Mucosa of gallbladder (tissue), 1 donor: ENCODE measurements at places on chromosomes 1 and 21. TPM values are rescaled to one million over a fixed set of nuclear protein-coding genes. Genes with fewer than 3 reads are reported as not detected.

GRCh38 chr1:116515702-116516101 is 55.1 kb downstream of the CD58 start:
- DNase-seq = no peak

GRCh38 chr1:219928791-219929118 is 398 bp upstream of the SLC30A10 start:
- DNase-seq = no peak

DNA sequence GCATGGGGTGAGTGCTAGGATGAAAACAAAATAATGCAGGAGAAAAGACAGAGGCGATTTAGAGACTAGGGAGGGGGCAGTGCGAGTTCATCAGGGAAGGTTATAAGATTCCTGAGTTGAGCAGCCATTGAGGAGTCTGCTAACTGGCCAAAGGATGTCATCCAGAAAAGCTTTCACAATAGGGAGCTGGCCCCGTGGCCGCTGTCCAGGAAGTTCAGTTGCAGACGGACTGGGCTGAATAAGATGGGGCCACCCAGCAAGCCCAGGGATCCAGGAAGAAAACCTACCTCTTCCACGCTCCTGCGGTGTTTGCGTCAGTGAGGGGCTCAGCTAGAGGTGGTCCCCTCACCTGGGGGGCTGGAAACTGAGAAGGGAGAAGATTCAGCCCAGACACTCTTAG is 4.0 kb upstream of the PKP1 start:
- DNase-seq = no peak

GRCh38 chr1:55062801-55063576 is 23.6 kb downstream of the PCSK9 start:
- DNase-seq = no peak

Gene VSIG8
- not detected for total RNA-seq

Gene NIBAN1
- 129 TPM for total RNA-seq

DNA sequence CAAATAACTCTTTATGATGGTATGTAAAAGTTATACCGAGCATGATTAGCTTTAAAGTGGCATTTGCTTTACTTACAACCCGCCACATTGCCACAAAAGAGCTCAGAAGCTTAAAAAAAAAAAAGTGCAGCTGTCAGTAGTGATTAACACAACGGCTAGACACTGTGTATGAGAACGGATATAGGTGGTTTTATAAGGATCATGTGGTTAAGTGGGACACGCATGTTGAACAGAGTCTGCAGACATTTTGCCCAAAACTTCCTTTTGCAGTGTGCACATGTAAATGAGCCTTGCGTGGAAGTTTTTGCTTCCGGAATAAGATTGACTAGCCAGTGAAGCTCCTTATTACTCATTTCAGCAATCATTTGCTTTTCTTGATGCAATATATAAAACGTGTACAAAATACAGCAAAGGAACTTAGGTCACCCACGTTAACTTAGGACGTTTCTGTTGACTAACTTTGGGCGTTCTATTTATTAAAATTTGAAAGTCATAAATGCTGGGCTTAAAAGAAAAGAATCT is 58.7 kb upstream of the RGS1 start:
- DNase-seq = peak; percentile 45

Gene SPRR2B
- not detected for total RNA-seq

Gene MMEL1
- total RNA-seq = 22.9 TPM

Gene C1orf226
- 31.4 TPM for total RNA-seq

DNA sequence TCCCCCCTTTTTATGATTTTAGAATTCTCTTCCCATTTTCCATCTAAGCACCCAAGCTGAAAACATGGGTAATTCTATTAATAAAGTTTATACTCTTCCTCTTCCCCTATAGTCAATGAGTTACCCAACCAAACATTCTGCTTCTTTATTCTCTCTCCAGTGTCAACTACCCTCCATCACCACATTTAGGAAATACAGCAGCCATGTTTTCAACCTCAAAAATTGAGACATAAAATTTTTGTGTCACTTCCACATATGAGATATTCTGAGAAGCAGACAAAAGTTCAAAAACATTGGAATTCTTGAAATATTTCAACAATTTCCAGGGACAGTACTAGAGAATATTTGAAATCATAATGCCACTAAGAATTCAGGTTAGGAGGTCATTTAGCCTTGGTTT is 64.8 kb upstream of the ATP1A1 start:
- no peak for DNase-seq

Gene TYW3
- 14.2 TPM for total RNA-seq

DNA sequence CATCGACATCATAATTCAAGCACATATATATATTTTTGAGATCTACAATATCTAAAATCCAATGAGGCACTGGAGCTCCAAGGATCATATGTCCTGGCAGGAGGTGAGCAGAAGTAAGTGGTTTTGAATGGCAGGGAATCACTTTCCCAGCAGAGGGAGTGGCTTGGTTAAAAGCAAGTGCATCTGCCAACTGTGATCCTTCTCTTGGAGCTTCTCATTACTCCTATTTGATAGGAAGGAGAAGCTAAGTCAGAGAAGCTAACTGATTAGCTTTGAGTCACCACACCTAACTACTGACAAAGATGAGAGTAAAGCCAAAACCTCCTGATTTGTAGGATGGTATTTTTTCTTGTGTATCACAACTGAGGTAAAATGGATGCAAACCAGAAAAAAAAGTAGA is 55.0 kb downstream of the ALG14 start:
- no peak for DNase-seq

DNA sequence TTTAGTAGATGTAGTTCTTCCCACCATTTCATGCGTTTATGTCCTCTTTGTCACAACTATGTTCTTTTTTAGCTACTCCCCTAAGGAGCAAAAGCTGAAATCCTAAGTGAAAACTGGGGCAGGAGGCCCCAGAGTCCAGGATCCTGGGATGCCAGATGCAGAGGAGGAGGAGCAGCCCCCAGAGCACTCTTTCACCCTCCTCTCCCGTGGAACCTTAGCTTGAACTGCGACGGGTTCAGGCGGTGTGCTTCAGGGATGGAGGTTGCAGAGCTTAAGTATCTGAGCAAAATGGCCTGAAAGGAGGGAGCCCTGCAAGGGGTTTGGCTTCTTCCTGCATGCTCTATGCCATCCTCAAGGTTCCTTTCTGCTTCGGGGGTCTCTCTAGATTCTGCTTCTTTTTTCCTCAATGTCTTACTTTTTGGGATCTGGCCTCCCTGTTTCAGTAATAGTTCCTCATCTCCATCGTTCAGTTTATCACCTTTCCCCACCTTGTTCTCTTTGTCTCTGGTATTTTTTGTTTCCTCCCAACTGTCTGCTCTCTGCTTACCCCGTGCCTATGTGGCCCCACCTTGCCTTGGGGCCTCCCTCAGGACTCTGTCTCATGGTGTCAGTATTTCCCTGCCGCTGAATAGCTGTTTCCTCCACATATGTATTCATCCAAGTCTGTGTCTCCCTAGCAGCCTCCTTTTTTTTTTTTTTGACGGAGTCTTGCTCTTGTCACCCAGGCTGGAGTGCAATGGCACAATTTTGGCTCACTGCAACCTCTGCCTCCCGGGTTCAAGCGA is 2.7 kb upstream of the NHLH1 start:
- no peak for DNase-seq

Gene OR2L2
- total RNA-seq = 0.06 TPM

- no peak for DNase-seq
These were observed 122.9 kb upstream of the DAB1 start for GRCh38 chr1:57546549-57547330.

Gene MR1
- total RNA-seq = 26.9 TPM

DNA sequence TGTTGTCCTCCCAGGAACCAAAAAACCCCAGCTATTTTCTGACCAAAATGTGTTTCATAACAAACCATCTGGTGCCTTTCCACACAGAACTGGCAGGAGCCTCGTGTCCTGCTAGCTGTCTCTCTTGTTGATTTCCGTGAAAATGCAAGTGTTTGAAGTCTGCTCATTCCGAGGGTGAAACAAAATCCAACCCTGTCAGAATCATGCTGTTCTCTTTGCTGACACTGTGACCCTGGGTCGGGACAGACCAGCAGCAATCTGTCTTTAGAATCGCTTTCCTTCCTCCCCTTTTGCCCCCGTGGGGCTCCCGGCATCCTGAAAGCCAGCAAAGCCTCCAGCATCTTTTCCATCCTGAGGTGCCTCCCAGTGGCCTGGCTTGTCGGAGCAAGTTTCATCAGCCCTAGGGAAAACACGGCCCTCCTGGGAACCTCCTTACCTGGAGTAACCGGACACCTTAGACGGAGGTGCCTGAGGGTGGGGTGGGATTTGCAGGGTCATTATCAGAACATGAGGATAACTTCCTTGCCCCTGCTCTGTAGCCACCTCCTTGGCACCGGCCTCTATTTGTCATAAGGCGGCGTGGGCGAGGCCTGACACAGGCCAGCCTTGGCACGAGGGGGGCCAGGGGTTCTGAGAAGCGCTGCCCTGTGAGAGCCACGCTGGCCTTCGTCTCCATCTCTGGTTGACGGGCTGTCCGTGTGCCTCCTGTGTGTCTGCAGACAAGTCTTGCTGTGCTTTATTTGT is 24.9 kb downstream of the LDLRAP1 start:
- DNase-seq = no peak

Gene OLFML3
- 74.8 TPM for total RNA-seq

DNA sequence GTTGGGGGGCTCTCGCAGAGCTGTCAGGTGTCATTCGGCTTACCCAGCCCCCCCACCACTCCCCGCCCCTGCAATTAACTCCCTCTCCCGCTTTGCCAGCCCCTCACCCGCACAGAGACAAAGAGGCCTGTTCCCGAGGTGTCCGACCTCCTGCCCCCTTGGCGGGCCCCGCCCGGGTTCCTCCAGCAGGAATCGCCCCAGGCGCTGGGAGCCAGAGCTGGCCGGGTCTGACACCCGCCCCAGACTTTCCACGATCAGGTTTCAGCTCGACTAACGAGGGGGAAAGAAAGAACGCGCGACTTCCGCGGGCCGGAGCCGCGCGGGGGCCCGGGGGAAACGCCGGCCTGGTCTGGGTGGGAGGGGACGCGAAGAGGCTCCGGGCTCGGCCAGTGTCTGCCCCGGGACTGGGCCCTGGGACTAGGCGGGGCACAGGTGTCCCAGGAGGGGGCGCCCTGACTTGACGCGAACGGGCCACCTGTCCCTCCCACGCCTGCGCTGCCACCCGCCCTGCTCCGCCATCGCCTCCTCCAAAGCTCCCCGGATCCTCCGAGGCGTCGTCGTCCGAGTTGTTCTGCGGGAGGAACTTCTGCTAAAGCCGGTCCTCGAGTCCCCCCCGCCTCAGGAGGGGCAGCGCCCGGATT is 36.4 kb upstream of the HHAT start:
- DNase-seq = peak; percentile 45

DNA sequence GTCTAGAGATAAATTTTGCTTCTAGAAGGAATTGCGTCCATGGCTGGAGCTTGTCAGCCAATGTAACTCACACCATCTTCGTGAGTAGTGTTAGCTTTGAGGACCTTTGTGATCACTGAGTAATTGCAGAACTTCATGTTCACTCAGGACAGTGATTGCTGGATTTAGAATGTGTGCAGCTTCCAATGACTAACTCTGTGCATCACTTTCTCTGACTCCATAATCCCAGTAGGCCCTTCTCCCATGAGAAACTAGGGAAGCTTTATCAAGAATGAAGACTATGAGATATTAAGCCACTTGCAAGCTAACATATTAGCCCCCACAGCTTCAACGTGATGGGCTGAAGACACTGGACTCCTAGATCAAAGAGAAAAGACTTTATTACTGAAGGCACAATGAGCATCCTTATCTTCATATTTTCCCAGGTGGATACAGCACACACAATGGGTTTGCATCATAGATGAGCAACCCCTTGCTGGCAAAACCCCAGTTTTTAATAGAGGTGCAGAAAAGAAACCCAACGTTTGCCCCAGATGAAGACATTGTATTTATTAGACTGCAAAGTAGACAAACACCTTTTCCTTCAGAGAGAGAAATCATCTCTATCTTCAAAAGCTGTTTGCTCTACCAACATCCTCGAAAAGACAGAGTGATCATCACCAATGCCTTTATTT is 561.0 kb downstream of the LTN1 start:
- no peak for DNase-seq

GRCh38 chr21:37082375-37082774 is 9.3 kb downstream of the TTC3 start:
- no peak for DNase-seq

GRCh38 chr1:47938520-47938919 is 58.7 kb downstream of the TRABD2B start:
- DNase-seq = no peak

DNA sequence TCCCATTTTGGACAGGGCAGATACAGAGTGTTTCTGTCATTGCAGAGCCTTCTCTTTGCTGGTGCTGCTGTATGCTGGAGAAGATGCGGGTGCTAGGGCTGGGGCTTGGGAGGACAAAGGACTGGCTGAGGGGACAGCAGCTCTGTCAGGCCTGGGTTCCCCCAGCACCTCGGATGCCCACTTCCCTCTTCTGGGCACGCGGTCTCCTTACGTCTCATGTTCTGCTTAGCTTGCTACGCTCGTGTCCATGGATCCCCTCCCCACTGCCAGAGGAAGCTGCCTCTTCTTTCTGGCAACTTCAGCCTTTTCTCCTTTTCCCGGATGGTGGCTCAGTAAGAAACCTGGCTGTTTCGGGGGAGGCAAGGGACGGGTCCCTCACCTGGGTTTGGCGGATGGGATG is 75.7 kb downstream of the ARHGEF10L start:
- no peak for DNase-seq

- DNase-seq = no peak
These were observed 24.6 kb upstream of the PCBP3 start for GRCh38 chr21:45618846-45619485.

DNA sequence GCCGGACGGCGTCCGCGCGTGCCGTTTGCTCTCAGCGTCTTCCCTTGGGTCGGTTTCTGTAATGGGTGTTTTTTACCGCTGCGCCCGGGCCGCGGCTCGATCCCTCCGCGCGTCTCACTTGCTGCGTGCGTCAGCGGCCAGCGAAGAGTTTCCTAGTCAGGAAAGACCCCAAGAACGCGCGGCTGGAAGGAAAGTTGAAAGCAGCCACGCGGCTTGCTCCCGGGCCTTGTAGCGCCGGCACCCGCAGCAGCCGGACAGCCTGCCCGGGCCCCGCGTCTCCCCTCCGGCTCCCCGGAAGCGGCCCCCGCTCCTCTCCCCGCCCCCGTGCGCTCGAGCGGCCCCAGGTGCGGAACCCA is 159.8 kb downstream of the RUNX1 start:
- DNase-seq = peak; percentile 44
